B cell (primary cell): ENCODE measurements at places on chromosomes 2 and 18. TPM values are rescaled to one million over a fixed set of nuclear protein-coding genes. Genes with fewer than 3 reads are reported as not detected.

The OTX1 gene
- not detected in 2 replicates for total RNA-seq

The CLEC4F gene
- total RNA-seq = not detected in 2 replicates

- H3K27ac ChIP-seq = no peak overlapping the region
- H3K27me3 ChIP-seq = no peaks in the 10 kb centered on the region
These were observed 84.9 kb downstream of the MAPK4 start for GRCh38 chr18:50644807-50645206.

GRCh38 chr18:76955524-76956170, 133.3 kb downstream of the ZNF236 start:
- no peak overlapping the region for H3K27ac ChIP-seq
- no peak overlapping the region for H3K4me3 ChIP-seq
- H3K4me1 ChIP-seq = no peaks in the 10 kb centered on the region
- DNase-seq = no peak

GRCh38 chr2:213251618-213252017, 32.6 kb upstream of the SPAG16 start:
- no peak overlapping the region for H3K4me3 ChIP-seq
- no peaks in the 10 kb centered on the region for H3K36me3 ChIP-seq
- no peaks in the 10 kb centered on the region for H3K27me3 ChIP-seq
- no peak overlapping the region for H3K27ac ChIP-seq
- no peaks in the 10 kb centered on the region for H3K4me1 ChIP-seq

DNA sequence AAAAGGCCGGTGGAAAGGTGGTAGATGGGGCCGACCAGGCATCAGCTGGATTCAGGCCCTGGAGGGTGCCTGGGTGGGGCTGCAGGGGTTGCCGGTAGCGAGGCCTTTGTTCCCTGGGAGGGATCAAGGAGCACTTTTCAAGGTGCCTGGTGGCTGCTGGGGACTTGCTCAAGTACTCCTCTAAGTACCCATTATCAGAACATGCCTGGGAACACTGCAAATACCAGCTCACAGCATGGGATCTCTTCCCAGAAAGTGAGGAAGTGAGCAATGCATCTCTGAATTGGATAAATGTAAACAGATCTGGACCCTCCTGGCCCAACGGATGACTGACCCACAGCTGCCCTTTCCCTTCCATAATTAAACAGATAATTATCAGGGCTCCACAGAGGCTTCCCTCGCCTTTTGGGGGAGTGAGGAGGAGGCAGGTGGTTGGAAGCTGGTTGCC, 210.5 kb downstream of the SH3RF3 start:
- no peak overlapping the region for H3K27ac ChIP-seq
- peaks cover 19% of the 10 kb centered on the region for H3K4me1 ChIP-seq
- no peaks in the 10 kb centered on the region for H3K36me3 ChIP-seq

DNA sequence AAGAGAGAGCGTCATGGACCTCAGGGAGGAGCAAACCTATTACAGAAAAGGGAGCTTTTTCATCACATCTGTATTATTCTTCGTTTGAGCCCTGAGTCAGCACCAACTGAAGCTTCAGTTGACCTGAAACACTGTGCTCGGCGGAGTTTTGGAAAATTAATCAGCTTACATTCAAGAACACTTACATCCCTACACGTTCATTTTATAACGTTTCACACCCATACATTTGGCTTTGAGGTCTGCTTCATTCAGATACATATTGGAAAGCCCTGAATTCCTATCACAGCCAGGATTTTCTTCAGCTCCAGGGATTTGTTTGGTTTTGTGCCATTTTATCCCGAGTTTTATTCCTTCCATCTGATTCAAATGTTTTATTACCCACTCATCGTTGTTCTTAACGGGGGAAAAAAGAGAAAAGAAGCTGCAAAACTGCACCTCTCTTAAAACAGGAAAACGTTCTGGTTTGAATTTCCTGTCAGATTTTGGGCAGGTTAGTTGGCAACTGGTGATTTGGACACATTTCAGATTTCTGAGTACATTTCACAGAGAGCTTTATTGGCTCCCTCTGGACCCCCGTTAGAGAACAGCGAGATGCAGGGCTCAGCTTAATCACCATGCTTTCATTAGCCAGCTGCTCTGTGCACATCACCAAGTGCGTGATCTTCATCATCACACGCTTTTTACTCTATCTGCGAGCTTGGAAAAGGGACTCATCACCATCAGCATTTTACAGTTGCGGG, 88.8 kb downstream of the CDC42EP3 start:
- no peak overlapping the region for H3K27ac ChIP-seq
- peaks cover 18% of the 10 kb centered on the region for H3K4me1 ChIP-seq
- no peaks in the 10 kb centered on the region for H3K36me3 ChIP-seq
- H3K4me3 ChIP-seq = no peak overlapping the region
- no peaks in the 10 kb centered on the region for H3K27me3 ChIP-seq
- no peak for DNase-seq

- no peak for DNase-seq
- no peaks in the 10 kb centered on the region for H3K36me3 ChIP-seq
- no peak overlapping the region for H3K27ac ChIP-seq
- H3K27me3 ChIP-seq = no peaks in the 10 kb centered on the region
These were observed 81.8 kb downstream of the CERKL start for GRCh38 chr2:181575024-181575649.

GRCh38 chr2:146927080-146927711, 917.6 kb upstream of the ACVR2A start:
- H3K4me1 ChIP-seq = no peaks in the 10 kb centered on the region
- DNase-seq = no peak
- no peak overlapping the region for H3K27ac ChIP-seq
- no peaks in the 10 kb centered on the region for H3K36me3 ChIP-seq
- H3K4me3 ChIP-seq = no peak overlapping the region

- H3K36me3 ChIP-seq = no peaks in the 10 kb centered on the region
- H3K4me3 ChIP-seq = no peak overlapping the region
- no peak for DNase-seq
These were observed 190.5 kb upstream of the TWIST2 start for GRCh38 chr2:238657132-238658053.

GRCh38 chr18:4599312-4599711, 144.2 kb upstream of the DLGAP1 start:
- H3K27me3 ChIP-seq = no peaks in the 10 kb centered on the region
- H3K4me1 ChIP-seq = no peaks in the 10 kb centered on the region
- no peak overlapping the region for H3K4me3 ChIP-seq
- H3K27ac ChIP-seq = no peak overlapping the region
- H3K36me3 ChIP-seq = no peaks in the 10 kb centered on the region

DNA sequence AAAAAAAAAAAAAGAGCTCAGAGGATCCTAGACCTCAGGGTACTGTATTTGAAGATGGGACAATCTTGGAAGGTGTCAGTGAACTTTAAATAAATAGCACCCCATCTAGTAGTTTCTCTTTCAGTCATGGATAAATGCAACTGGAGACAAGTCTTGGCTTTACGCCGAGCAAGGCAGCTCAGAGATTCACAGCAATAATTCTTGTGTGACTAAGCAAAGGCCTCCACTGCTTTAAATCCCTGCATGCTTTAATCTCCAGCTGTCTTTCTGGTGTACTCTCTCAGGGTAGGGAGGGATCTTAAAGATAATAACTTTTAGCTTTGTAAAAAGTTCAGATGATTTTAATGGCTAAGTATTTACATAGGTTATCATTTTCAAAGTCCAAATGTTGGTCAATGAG, 36.3 kb downstream of the NRXN1 start:
- no peak for DNase-seq
- H3K27me3 ChIP-seq = no peaks in the 10 kb centered on the region
- H3K27ac ChIP-seq = no peak overlapping the region
- H3K4me1 ChIP-seq = no peaks in the 10 kb centered on the region
- H3K36me3 ChIP-seq = no peaks in the 10 kb centered on the region
- no peak overlapping the region for H3K4me3 ChIP-seq

DNA sequence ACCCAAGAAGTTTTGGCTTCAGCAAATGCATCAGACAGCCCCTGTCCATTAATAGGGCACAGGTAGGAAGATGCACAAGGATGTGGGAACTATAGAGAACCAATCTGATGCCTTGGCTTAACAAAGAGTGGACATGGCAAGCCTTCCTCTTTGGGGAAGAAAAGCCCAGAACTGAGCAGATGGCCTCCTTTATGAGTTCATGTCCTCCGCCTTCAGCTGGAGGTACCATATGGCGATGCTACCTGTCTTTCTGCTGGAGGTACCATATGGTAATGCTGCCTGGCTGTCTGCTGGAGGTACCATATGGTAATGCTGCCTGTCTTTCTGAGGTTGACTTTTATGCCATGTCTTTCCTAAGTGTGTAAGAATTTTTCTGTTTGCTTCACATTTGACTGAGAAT, 6.0 kb downstream of the RETREG2 start:
- H3K36me3 ChIP-seq = peaks cover 53% of the 10 kb centered on the region
- peaks cover 12% of the 10 kb centered on the region for H3K4me1 ChIP-seq
- DNase-seq = no peak
- H3K27ac ChIP-seq = no peak overlapping the region
